ENCODE measurements at places on chromosomes 2 and 18.
A peak's percentile ranks its signal among the peaks of the same experiment; 100 is the strongest.

DNA sequence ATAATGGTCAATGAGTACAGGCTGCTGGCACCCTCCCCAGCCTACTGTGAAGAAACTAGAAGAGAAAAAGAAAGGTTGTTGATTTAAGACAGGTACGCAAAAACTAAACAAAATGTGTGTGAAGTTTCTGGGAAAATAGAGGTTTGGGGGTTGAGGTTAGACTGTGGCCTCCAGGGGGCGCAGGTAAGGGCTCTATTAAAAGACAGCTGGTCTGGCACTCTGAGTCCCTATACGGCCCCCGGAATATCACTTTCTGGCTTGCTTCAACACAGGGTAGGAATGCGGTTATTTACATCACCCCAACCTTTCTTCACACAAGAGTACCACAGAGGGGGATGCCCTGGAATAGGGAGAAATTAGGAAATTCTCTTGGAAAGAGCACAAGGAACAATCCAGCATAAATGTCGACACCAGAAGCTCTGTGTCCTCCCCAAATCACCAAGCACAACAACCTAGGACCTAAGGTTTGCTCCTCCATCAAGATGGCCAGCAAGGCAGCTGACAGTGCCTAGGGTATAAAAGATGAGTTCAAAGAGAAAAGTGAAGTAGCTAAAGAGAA lies 480.8 kb upstream of the KLHL29 start:
- no peak for DNase-seq

- peak; percentile 12 for DNase-seq
Measured at GRCh38 chr2:202084265-202084664, 11.2 kb downstream of the KIAA2012 start.

GRCh38 chr18:2138552-2138951 lies 432.8 kb downstream of the METTL4 start:
- DNase-seq = no peak

- DNase-seq = no peak
Measured at GRCh38 chr2:85642725-85643124, 25.3 kb downstream of the SFTPB start.

GRCh38 chr2:128308889-128309279 lies 9.8 kb downstream of the HS6ST1 start:
- no peak for DNase-seq

DNA sequence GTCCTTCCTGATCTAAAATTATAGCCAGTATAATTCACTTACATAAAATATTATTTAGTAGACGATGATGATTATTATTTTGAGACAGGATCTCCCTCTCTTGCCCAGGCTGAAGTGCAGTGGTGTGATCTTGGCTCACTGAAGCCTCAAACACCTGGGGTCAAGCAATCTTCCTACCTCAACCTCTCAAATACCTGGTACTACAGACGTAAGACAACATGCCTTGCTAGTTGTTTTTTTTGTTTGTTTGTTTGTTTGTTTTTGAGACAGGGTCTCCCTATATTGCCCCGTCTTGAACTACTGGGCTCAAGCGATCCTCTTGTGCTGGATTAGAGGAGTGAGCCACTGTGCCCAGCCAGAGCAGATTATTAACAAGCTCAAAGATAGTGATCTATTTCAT lies 399.1 kb upstream of the ZNF804A start:
- no peak for DNase-seq

DNA sequence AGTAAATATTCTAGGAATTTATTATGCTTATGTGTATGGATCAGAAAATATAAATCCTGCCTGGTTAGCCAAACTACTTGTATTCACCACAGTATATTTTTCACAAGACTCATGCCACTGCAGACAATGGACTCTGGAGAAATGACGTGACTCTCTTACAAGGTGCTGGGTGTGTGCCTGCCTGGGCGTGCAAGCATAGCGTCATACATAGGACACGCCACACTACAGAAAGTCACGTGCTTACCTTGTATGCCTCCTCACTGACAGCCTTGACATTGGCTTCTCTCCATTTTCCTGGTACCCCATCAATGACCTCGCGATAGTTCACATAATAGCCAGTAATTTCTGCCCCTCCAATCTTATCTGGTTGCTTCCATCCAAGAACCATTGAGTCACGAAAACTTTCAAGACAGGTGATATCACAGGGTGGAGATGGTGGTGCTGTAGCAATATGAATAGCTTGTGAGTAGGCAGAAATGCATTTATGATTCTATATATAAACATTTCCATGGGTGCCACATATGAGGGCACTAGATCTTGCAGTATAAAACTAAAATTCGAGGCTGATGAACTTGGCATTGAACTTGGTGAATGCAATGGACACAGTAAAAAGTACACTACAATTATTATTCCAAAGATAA lies 93.2 kb downstream of the MYOM1 start:
- no peak for DNase-seq

DNA sequence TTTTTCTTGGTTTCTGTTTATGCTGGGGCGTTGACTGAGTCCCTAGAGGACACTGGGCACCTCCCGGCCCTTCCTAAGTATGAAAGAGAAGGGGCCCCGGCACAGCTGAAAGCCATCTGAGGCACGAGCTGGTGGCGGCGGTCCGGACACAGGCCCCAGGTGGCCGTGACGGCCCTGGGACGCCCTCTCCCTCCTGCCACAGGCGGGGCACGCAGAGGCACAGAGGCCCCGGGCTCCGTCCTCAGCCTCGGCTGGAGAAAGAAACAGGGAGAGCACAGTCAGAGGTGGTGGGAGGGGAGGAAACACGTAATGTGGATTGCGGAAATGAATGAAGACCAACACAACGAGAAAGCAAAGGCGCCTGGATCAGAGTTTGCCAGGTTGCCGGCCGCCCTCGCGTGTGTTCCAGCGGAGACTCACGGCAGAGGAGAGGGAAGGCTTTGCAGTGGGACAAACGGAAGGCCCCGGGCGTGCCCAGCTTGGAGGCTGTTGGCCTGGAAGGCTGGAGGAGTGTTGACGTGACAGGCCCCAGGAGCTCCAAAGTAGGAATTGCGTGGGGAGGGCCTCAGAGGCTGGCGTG lies 119.1 kb downstream of the PTGR3 start:
- DNase-seq = no peak

GRCh38 chr18:22279741-22280452 lies 110.5 kb downstream of the GATA6 start:
- peak; percentile 68 for DNase-seq

DNA sequence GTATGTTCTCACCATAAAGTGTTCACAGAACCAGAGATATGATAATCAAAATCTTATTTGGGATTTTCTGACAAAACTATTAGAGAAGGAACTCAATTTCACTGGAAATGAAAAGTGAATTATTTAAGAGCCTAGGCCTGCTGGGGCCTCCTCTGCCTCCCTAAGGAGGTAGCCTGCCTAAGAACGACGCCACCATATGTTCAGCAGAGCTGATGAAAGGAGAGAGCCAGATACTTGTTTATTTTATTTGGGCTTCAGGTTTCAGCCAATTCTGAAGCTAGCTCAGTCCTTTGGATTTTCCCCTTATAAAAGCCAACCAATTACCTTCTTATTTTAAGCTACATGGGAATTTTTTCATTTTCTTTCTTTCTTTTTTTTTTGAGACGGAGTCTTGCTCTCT lies 433.1 kb upstream of the MAP2 start:
- DNase-seq = no peak

- DNase-seq = no peak
Measured at GRCh38 chr2:235688511-235689426, 194.9 kb downstream of the AGAP1 start.

- no peak for DNase-seq
Measured at GRCh38 chr2:196587739-196588138, 51.8 kb upstream of the CCDC150 start.

- DNase-seq = no peak
Measured at GRCh38 chr2:43798300-43798699, 24.5 kb downstream of the DYNC2LI1 start.

GRCh38 chr2:135948642-135949355 lies 36.6 kb downstream of the DARS1 start:
- DNase-seq = peak; percentile 87

All from M059J (cell line).